ENCODE measurements at places on chromosomes 2 and 18.

DNA sequence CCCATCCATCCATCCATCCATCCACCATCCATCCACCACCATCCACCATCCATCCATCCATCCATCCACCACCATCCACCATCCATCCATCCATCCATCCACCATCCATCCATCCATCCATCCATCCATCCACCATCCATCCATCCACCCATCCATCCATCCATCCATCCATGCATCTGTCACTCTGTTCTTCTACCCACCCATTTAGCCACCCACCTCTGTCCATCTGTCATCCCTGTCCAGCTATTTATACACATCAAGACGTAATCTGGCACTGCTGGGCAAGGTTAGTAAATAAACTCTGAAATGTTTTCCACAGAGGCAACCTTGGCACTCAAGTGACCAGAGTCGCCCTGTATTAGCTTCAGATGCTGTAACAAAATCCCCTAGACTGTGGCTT lies 120.9 kb downstream of the RTP5 start:
- no peak for DNase-seq

DNA sequence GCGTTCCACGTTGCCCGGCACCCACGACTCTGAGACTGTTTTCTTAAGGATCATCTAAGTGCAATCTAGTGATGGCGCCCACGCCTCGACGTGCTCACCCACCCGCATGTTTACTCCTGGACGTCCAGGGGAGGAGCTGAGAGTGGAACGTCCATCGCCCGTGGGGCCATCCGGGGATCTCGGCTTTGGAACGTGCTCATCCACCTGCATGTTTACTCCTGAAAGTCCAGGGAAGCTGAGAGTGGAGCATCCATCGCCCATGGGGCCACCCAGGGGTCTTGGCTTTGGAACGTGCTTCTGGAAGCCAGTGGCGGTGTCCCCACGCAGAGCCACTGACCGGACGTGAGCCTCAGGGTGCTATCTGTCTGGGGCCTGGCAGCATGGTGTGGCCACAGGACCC lies 45.6 kb upstream of the SALL3 start:
- DNase-seq = no peak

DNA sequence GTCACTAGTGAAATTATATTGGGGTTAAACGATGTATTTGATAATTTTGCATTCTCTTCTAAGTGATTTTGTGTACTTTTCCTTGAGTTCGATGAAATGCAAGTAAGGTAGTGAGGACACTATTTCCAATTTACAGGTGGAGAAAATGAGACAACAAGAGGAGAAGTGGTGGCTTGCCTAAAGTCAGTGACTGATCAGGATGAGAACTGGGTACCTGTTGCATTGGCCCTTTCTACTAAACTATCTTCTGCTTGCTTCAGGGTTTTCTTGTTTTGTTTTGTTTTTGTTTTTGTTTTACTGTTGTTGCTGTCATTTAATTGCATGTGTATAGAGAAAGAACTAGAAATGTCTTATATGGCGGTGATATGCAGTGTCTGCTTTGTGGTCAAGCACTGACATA lies 31.4 kb upstream of the FBXO11 start:
- no peak for DNase-seq

GRCh38 chr2:29627279-29627711 lies 294.1 kb downstream of the ALK start:
- DNase-seq = no peak

GRCh38 chr2:105315314-105315713 lies 14.2 kb downstream of the TGFBRAP1 start:
- no peak for DNase-seq

DNA sequence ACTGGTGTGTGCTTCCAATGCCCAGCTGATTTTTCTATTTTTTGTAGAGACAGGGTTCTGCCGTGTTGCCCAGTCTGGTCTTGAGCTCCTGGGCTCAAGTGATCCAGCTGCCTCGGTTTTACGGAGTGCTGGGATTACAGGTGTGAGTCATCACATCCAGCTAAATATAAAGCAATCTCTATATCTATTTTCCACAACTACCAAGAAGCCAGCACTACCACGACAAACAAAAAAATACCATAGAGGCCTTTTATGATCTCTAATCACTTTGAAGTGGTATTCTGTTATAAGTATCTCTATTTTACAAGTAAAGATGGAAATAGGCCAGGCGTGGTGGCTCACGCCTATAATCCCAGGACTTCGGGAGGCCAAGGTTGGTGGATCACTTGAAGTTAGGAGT lies 34.7 kb downstream of the C2orf74 start:
- no peak for DNase-seq

GRCh38 chr2:25385910-25386309 lies 44.2 kb upstream of the DNMT3A start:
- no peak for DNase-seq

DNA sequence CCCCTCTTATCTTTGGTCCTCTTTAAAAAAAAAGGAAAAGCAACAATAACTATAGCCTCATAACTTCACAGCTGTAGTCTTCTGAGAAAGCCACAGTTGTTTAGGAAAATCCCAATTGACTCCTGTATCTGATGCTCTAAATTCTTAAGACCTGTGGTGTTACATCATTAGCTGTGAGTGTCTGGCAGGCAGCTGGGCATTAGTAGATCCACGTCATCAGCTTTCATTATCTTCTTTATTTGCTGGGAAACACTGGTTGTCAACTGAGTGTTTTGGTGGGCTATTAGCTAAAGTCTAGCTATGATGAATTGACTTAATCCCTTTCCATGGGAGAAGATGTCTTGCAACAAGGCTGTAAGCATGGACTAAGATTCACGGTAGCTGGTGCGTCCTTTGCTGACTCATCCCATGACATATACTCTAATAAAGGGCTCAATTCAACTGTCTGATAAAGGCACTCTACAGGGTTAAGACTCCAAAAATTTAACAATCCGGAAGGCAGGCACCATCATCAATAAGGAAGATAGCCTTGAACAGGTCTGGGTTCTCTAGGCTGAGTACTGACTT lies 517.2 kb downstream of the PLCL1 start:
- no peak for DNase-seq

- no peak for DNase-seq
These were observed 7.8 kb upstream of the GPR55 start for GRCh38 chr2:230932556-230933511.

- no peak for DNase-seq
These were observed 831.6 kb upstream of the CHAC2 start for GRCh38 chr2:52936029-52936428.

- no peak for DNase-seq
These were observed 353.2 kb downstream of the METTL4 start for GRCh38 chr18:2218101-2218500.

DNA sequence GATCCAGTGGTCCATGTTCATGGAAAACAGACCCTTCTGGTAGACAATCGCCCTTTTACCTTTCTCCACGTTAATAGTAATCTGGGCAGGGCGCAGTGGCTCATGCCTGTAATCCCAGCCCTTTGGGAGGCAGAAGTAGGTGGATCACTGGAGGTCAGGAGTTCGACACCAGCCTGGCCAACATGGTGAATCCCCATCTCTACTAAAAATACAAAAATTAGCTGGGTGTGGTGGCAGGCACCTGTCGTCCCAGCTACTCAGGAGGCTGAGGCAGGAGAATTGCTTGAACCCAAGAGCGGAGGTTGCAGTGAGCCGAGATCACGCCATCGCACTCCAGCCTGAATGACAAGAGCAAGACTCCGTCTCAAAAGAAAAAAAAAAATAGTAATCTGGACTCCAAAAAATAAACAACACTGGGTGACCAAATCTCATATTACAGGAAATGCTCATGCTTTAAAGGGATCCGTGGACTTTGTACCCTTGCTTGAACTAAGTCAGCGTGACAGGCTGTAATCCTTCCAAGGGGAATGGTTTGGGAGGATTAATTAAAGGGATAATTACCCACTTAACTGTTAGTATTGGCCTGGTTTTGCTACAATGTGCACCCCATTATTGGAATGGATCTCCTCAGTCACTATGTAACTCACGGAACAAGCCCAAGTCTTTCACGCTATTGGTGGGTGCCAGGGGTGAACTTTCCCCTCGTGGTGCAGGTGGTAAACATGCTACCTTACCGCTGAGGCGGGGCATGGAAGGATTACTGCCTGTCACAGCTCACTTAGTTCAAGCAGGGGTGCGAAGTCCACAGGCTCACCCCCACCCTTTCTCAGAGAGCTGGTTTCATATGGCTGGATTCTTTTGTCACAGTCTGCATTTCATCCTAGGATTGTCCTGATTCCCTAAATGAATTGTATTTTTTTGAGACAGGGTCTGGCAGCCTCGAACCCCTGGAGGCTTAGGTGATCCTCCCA lies 36.7 kb downstream of the PROC start:
- no peak for DNase-seq

DNA sequence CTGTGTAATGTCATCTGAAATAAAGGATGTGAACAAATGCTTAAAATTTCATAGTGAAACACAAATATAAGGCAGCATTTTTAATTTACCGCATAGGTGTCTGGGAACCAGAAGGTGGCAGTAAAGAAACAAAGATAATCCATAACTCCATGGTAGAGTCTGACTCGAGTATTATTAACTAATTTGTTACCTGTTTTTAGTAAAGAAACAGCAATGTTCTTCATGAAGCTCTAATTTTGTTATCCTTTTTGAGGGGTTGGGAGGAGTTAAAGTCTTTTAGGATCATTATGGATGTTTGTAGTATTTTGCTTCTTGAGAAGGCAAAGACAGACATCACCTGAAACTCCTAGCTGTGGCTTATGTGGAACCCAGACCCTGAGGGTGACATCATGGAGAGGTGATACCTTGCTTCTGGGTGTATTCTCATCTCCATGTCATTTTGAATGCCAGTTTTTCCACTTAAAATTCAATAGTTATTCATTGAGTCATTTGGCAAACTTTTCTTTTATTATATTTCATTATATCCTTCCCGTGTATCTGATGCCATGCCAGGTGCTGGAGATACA lies 286.2 kb upstream of the EPAS1 start:
- DNase-seq = no peak

DNA sequence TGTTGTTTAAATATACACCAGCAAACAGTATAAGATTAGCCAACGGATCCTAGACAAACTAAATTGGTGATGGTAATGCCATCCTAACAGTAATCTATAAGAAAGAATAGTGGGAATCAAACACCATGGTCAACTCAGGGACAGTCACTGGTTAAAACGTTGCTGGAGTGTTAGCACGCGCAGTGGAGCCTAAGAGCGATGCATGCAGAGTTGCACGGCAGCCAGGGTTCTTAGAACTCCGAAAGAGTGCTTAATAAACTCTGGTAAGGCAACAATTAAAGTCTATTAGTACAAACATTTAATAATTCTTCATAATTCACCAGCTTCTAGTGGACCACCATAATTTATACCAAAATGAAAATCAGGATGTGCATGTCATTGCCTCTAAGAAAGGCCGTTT lies 22.2 kb downstream of the LANCL1 start:
- DNase-seq = no peak

DNA sequence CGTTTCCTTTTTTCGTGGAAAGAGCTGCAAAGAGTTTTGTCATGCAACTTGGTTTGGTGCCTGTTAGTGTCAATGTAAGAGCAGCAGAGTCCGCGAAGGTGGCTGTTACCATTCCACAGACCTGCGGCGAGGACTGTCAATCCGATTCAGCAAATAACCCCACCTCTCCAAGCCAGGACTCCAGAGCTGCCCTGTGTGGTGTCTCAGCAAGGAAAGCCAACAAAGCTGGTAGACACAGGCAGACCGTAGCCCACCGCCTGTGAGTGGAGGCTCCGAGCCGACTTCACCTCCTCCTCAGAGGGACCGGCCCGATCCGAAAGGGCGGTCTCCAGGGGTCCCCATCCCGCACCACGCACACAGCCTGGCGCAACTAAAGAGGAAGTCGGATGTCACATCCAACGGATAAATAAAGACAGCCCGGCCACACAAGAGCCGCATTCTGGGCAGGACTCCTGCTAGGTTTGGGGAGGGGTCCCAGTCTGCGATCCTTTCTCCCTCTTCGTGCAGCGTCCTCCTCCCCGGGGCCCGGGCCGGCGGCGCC lies 819 bp downstream of the ANKRD44 start:
- DNase-seq = no peak

DNA sequence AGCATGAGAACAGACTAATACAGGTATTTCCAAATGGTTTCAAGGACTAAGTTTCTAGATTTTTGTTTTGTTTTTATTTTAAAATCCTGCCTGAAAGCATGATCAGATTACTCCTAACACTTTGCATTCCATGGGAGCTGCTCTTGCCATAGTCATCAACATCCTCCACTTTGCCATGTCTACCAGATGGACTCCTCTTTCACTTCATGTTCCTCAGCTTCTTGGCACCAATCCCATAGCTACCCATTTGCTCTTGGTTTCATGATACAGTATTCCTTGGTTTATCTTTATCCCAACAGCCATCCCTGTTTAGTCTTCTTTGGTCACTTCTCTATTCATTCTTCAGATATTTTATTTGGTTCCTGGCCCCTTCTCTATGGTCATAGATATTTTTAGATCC lies 154.2 kb upstream of the CCDC195 start:
- no peak for DNase-seq

DNA sequence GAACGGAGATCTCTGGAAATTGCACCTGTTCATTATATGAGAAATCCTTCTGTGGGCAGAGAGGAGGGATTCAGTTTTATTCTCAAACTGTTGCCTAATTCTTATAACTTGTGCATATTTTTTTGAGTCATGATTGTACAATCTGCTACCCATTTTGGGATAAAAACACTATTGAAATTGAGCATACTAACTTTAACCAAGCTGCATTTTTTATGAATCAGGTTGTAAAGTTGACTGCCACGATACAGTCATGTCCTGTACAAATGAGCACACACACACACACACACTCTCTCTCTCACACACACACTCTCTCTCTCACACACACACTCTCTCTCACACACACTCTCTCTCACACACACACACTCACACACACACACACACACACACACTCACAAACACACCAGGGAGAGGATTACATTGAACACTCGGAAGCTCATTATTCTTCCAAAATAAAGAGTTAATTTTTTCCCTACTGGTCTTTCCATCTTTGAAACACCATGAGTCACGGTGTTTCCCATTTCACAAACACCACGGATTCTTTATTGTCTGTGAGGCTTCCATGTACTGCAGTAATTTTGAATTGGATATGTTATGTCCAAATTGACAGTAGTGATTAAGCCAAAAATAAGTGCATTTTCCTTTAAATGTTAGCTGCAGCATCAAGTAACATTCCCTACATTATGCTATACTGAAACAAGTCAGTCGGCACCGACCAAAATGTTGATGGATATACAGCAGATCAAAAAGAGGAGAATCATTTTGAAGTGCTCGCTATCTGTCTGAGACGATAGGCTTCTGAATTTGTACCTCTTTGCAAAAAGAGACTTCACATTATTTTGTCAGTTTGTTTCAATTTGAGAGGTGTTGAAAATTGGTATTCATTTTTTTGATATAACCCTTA lies 216.9 kb downstream of the ARHGAP15 start:
- no peak for DNase-seq
